ENCODE measurements at places on chromosomes 1 and 21.

DNA sequence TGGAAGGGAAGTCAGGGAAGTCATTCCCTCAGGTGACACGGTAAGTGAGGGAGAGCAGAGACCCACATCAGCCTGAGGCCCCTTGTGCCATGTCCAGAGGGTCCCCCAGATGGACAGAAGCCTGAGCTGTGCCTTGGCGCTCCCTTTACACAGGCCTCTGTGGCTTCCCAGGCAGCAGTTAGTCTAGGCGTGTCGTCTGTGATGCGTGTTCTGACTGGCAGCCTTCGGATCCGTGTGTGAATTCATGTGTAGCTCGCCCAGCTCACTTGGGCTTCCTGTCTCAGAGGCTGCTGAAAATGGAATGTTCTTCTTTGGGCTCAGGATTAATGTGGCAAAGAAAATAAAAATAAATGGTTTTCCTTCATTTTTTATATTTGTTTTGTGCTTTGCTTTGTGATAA, 28.3 kb downstream of the PRMT2 start:
- DNase-seq: no peak

DNA sequence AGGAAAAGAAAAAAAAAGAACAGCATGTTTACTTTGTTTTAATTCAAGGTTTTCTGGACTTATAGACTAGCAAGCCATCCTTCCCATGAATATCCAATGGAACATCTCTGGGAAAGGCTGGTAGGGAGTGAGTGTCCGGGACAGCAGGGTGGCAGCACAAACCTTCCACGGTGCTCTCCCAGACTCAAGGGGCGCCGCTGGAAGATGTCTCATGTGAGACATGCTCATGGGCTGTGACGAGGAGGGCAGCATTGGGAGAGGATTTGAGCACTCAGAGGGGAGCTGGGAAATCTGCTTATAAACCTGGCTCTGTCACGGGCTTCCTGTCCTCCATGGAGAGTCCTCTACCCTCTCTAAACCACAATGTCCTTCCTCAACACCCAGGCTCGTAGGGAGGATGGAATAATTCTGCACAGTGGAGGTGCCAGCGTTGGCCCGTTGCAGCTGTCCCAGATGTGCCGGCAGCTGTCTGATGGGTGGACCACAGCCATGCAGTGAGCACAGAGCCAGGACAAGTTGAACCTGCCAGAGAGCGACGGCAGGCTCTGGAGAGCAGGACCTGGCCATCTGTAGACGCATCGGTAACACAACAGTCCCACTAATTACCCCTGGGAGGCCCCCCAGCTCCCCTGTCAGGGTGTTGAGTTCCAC, 100.1 kb upstream of the IGSF21 start:
- no peak for DNase-seq

DNA sequence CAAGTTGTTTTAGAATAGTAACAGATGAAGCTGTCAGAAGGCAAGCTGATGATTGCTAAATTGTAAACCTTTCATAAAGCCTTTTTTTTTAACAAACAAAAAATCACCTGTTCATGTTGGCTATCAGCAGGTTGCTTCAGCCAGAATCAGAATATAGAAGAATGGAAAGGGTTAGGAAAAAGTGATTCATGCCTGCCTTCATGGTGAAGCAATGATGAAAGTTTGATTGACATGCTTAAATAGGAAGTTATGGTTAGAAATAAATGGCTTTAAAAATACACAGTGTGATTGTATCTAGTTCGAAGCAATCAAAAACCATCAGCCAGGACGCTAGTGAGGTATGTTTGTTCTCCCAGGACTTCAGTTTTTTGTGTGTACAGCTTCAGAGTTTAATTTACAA, 37.9 kb downstream of the GABPA start:
- no peak for DNase-seq

DNA sequence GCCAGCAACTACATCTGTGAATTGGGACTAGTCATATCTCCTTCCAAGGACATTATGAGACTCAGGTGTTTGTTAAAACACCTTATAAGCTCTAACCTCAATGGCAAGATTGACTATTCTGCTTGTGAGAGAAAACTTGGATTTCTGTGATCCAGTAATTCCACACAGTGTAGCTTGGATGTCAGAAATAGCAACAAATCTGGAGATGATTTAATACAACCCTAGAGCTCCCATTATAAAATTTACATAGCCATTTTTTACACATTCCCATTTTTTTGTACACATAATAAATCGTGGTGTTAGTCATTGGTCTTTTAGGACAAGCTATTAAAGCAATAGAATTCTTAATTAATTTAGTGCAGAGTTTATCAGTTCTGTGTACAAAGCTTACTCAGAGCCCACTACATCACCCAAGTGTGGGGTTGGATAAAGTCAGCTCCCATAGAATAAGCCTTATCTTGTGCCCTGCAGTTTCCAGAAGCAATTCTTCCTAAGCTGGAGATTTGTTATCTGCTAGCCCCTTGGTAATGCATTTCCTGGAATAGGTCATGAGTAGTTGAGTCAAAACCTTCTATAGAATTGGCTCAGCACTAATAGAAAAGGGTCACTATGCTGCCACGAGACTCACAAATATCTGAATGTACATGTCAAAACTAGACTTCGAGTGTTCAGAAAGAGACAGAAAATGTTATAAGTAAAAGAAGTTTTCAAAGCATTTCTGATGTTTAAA, 434.0 kb upstream of the RUNX1 start:
- DNase-seq: no peak

DNA sequence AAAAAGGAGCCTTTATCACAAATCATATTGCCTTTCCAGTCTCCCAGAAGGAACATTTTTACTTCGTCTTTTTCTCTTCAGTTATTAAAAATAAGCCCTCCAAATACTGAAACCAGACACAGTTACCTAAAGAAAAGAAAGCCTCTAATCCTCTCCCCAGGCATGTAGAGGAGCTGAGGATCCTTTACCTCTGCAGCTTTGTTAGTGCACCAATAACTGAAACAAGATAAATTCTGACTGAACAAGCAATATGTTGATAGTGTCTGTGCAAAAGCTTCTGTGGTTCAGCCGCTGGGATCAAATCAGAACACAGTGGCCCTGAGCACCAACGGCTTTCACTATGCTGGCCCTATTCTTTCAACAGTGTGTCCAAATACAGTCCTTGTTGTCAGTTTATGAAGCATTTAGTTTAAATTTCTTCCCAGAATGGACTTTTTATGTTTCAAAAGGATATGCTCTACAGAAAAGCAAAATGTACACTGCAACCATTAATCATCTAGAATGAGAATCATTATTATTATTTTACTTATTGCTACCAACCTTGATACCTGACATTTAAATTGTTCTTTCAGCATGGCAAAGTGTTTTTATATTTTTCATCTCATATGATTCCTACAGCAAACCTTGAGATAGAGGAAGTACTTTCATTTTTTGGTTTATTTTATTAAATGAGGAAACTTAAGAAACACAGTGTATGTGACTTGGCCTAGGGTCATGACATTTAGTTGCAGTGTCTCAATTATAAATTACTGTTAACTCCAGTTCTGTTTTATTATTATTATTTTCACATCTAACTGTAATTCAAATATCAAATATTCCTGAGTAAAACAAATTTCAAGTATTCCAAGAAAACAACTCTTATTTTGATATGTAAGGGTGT, 217.9 kb downstream of the NEGR1 start:
- DNase-seq: no peak

GRCh38 chr21:33124889-33125288, 54.9 kb downstream of the OLIG1 start:
- DNase-seq: no peak

DNA sequence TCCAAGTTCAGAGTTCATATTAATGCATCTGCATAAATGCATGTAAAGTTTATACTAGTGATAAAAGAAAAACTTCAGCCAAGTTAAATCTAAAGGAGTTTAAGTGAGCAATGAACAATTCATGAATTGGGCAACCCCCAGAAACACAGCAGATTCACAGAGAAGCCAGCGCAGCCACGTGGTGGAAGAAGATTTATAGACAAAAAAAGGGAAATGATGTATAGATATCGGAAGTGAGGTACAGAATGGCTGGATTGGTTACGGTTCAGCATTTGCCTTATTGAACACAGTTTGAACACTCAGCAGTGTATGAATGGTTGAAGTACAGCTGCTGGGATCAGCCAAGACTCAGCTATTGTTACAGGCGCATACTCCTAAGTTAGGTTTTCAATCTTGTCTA, 5.7 kb downstream of the AK5 start:
- no peak for DNase-seq

GRCh38 chr1:25474439-25475047, 43.8 kb downstream of the MACO1 start:
- no peak for DNase-seq

- DNase-seq: no peak
These were observed 109.3 kb downstream of the ZC3H11B start for GRCh38 chr1:219503604-219504003.

DNA sequence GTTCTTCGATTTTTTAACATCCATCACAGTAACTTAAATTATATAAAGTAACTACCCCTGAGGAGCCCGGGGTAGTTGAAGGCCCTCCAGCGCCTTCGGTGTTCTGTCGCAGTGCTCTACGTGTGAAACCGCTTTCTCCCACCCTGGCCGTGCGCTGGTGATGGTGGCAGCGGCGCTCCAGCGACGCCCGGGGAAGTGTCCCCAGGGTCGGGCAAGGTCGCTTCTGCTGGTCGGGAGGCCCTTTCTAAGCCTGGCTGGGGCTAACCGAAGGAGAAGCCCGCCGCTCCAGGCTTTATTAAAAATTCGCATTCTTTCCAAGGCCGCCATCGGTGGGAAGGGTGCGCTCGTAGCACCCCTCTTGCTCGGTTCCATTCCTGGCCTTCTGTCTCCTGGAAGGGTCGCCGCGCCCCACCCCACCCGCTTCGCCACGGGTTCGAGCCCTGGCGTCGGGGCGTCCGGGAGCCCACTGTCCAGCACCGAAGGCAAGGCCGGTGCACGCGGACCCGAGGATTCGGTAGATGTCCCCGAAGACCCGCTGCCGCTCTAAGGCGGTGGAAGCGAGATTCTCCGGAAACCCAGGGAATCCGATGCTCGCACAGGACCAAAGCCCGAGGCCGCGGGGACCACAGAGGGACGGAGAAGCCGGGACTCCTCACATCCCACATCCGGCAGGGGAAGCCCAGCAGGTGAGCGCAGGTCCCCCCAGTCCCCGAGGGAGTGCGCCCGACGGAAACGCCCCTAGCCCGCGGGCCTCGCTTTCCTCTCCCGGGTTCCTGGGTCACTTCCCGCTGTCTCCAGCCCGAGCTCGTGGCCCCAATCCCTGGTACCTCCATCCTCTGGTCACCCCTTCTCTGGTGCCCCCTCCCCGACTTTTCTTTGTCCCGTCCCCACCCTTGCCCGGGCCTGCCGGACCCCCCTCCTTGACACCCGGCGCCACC, 685 bp upstream of the RIPPLY3 start:
- no peak for DNase-seq

GRCh38 chr1:234865171-234866006, 255.4 kb upstream of the IRF2BP2 start:
- no peak for DNase-seq

- DNase-seq: no peak
These were observed 35.9 kb upstream of the ZNF644 start for GRCh38 chr1:91057784-91058183.

- DNase-seq: peak; percentile 71
These were observed 1.2 kb downstream of the LMNA start for GRCh38 chr1:156115514-156116374.

DNA sequence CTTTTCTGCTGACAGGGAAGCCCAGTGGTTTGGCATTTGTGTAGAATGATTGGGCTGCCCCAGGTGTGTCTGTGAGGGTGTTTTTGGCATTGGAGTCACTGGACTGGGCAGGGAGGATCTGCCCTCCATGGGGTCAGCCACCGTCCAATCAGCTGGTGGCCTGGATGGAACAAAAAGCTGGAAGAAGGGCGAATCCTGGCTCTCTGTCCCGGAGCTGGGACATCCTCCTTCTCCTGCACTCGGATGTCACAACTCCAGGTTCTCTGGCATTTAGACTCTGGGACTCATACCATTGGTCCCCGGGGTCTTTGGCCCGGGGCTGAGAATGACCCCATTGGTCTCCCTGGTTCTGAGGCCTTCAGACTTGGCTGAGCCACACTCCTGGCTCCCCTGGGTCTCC, 11.2 kb downstream of the SPSB1 start:
- no peak for DNase-seq

DNA sequence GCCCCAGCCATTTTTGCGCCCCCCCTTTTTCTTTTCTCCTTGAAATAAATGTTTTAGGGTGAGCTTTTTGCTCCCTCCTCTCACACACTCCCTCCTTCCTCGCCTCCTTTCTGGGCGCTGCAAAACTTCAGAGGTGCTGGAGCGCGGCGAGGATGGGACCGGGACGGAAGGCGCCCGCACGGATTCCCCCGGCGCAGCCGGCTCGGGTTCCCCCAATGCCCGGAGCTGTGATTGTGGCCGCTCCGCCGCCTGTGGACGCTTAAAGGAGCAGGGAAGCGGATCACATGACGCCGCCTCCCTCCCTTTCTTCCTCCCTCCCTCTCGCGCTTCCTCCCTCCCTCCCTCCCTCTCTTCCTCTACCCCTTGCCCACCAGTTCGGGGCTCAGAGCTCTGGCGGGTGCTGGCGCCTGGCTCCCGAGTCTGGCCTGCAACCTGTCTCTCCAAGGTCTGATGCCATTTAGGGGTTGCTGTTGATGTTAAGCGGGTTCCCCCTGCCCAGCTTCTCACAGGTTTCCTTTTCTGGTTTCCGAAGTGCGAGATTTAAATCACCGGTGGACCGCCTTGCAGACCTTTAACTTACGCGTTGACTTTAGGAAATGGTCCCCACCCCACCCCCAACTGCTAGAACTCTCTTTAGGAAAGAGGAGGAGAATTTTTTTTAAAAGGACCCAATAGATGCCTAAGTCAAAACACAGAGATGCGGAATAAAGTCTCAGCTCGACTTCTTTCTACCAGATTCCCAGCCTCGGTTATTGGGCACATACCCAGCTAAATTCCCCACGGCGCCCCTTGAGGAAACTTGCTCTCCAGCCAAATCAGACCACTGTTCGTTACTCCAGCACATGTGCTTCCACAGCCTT, at the start of gene WLS:
TSS of gene WLS (minus strand) at position 235 of the 860 bp plus-strand sequence. CDS start at position 11, 224 bp downstream.
- peak; percentile 85 for DNase-seq

DNA sequence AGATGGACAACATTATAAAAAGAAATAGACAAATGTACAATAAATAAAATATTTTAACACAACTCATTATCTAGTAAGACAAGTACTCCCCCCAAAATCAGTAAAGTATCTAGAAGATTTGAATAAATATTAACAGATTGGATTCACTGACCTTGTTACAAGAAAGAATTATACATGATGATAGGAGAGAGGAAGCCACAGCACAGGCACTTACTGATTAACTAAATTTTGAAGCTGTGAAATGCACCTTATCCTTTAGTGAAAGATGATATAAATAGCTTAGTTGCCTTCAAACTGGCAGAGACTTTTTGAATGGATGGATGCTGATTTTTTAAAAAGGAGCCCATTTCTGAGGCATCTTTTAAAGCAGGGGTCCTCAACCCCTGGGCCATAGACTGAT, 8.5 kb downstream of the CR1 start:
- no peak for DNase-seq

DNA sequence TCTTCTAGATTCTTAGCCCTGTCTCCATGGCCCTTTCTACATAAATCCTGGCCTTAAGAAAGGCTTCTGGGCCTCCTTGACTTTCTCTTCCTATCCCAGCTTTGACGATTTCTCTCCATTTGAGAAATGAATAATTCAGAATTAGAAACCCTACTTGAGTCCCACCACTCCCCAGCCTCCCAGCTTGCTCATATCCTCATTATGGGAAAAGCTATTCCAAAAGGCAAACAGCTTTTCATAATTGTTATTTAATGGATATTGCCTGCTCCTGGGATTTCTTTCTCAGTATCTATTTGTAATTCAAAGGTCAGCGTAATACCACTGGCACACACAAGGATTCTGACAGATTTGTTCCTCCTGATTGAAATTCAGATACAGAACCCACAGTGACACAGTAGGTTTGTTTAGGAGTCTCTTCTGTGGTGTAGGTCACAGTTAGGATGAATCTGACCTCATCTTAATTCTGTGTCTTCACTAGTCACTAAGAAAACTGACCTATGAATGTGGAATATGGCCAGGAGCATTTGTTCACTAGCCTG, 121.3 kb downstream of the GRIK1 start:
- DNase-seq: no peak

All from fibroblast of villous mesenchyme (primary cell).